ENCODE measurements at places on chromosomes 6 and 20. TPM values are rescaled to one million over a fixed set of nuclear protein-coding genes. Genes with fewer than 3 reads are reported as not detected.

Gene PNPLA1
- not detected for polyA plus RNA-seq

Gene OPN5
- not detected for polyA plus RNA-seq

Gene NDUFAF4
- 13.4 TPM for polyA plus RNA-seq

Gene C20orf202
- polyA plus RNA-seq, result not detected

Gene EDN3
- polyA plus RNA-seq, result not detected

Gene GMDS
- 21.9 TPM for polyA plus RNA-seq

Gene ADGRB3
- polyA plus RNA-seq, result not detected

Gene MUCL3
- not detected for polyA plus RNA-seq
